HS-5 (cell line): ENCODE measurements at places on chromosomes 1 and 21.

GRCh38 chr1:58726581-58726980, 26.7 kb upstream of the MYSM1 start:
- no peak for DNase-seq

- DNase-seq = no peak
Observed at GRCh38 chr1:158570480-158570879, at the start of gene OR6P1. TSS of gene OR6P1 (minus strand) at chr1:158570580. CDS start at chr1:158563604, 6,976 bp downstream.

DNA sequence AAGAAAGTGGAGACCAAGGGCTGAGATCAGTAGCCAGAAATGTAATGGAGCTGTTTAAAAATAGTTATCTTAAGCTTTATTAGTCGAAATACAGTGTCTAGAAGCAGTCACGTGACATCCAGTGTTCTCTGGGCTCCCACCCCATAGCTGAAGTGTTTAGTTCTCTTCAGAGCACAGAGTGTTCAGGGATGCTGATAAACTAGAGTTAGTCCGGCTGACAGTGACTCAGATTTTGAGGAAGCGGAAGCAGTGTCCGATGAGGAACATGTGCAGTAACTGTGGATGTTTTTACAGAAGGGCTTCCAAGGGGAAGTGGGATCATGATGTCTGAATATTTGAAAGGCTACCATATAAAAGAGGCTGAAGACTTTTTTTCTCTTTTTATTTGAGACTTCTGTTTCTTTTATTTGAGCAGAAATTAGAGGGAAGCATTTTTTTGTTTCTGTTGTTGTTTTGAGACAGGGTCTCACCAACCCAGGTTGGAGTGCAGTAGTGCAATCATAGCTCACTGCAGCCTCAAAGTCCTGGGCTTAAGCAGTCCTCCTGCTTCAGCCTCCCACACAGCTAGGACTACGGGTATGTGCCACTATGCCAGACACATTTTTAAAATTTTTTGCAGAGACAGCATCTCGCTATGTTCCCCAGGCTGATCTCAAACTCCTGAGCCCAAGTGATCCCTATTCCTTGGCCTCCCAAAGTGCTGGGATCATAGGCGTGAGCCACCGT, 124.2 kb downstream of the GALNT2 start:
- DNase-seq = no peak

- no peak for DNase-seq
Observed at GRCh38 chr21:16522548-16522947, 792.8 kb downstream of the USP25 start.

DNA sequence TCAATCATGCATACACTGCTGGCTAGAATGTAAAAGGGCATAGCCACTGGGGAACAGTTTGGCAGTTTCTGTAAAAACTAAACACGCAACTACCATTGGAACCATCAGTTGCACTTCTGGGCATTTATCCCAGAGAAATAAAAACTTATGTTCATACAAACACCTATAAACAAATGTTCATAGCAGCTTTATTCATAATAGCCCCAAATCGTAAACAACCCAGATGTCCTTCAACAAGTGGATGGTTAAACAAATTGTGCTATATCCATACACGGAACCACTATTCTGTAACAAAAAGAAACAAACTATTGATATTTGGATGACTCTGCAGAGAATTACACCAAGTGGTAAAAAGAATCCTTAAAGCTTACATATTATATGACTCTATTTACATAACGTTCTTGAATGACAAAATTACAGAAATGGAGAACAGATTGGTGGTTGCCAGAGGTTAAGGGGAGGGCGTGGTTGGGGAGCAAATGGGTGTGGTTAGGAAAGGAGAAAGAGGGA, 22.8 kb downstream of the LACTBL1 start:
- DNase-seq = no peak

GRCh38 chr1:41529621-41530395, 45.3 kb upstream of the EDN2 start:
- DNase-seq = no peak
